ENCODE measurements at places on chromosomes 4 and X.

DNA sequence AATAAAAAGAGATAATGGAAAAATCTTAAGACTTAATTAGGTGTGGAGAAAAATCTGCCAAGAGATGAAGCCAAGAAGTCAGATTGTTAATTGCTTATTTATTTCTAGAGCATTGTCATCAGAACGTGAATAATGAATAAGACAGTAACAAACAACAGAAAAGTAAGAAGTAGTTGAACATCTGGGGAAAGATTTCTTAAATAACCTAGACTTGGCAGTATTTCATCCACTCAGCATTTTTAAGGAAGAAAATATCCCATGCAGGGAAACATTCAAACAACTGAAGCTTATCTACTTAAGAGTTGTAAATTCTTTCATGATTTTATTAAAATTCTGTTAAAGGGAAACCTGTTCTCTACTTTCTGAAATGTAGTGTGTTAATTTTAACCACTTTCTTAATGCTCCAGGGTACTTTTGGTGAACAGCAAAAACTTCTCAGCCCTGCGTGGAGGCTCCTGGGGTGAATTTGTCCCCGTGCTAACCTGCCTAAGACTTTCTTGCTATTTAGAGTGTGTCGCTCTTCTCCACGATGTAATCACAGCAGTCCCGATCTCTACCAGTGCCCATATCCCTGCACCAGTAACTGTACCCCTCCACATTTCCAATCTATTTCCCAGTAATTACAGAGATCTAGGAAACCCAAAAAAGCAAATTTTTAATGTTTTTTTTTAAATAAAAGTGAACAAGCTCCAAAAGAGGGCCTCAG is 124.6 kb downstream of the CORIN start:
- no peak for DNase-seq

DNA sequence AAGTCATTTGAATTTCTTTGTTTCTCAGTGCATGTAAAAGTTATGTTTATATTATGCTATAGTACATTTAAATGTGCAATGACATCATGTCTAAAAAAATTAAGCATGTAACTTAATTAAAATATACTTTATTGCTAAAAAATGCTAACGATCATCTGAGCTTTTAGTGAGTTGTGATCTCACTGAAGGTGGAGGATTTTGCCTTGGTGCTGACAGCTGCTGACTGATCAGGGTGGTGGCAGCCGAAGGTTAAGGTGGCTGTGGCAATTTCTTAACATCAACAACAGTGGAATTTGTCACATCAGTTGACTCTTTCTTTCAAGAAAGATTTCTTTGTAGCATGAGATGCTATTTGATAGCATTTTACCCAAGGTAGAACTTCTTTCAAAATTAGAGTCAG is 6.6 kb downstream of the ANAPC4 start:
- DNase-seq = no peak

DNA sequence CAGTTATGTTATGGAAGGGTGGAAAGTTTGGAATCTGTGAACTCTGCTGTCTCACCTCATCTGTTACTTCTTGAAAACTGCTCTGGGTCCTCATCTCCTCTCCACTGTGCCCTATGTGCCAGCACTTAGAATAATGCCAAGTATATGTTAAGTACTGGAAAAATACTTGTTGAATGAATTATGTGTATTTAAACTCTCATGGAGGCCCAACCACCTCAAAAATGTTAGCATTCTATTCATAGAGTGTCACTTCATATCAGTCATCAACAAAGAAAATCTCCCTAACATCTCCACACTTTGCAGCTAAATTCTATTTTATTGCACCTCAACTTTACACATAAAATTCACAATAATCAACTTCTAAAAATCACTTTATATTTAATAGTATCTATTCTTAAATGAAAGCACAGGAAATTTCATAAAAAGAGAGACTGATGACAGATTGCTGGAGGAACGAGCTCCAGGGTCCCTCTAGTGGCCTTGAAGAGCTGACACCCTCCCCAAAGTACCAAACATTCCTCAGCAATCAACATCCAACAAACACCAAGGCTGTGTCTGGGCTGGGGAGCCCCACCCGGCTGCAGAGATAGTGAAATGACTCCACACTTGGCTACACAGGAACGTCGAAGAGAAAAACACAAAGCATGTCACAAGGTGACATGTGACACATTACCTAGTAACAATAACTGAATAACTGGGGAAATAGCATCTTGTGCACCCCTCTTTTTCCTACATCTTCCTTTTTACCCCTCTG is 45.8 kb downstream of the SLC39A8 start:
- peak; percentile 67 for DNase-seq

DNA sequence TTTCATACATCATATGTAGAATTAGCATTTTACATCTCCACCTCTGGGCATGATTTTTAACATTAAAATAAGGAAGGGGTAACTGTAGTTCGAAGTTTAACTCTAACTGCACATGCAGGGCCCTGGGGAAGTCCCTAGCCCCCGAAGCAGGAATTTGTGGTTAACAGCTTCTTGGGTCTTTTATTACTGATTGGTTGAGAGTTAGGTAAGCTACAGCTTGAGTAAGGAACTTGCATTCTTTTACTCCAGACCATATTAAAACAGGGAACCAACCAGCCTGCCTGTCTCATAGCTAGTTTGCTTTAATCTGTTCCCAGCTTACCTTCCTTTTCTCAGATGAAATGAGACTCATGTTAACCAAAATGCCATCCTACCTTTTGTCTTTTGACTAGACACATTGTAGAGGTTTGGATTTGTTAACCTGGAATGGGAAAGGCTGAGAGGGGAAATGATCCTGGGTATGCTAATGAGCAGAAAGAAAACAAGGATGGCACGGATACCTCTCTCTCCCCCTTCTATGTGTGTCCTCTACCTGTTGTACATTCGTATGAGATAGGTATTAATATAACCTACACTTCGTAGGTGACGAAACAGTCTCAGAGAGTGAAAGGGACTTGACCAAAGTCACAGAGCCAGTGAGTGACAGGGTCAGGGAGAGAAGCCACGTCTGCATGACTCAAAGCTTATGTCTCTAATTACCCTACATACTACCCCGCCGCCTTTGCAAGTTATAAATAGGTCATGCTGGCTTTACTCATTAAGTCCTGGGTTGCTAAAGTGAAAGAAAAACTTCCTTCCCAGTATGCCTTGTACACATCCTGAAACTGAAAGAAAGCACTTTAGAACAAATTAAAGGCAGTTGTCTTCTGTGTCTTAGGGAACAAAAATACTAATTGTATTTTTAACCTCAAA is 119.5 kb upstream of the AFF2 start:
- DNase-seq = peak; percentile 58

- no peak for DNase-seq
Observed at GRCh38 chrX:41303013-41303412, 30.9 kb upstream of the DDX3X start.

DNA sequence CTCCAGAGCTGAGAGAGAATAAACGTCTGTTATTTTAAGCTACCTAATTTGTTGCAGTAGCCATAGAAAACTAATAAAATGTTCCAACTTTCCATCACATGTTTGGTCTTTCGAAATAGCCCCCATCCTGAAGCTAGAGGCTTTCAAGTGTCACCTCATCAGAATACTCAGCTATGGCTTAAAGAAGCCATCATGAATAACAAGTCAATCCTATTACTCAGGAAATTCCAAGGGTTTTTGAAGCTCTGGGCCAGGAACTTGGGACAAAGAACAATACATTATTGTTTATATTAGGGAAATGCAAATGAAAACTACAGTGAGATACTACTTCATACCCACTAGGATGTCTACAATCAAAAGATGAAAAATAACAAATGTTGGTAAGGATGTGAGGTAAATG is 42.2 kb downstream of the TBCK start:
- DNase-seq = peak; percentile 54

DNA sequence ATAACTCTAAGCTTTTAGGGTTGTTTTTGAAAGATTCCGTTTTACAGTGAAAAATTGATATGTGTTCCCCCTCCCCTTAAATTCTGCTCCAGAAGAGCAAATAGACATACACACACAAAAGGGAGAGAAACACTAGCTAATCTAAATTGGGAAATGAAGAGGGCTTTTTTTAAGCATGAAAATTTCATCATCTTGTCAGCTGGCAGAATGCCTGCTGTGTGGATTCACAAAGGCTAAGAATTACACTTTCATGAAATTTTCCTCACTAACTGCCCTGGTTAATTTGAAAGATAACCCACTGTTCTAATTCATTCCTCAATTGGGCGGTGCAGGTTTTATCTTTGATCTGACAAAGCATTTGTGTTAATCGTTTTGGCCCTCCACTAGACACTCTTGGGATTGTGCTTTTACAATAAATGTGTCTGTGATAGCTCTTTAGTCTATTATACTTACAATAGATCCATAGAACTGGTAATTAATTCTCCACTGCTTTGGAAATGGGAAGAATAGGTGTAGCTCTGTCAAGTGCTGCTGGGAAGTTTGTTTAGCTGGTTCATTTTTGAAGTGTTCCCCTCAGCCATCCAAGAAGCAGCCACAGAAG is 152.9 kb downstream of the POLA1 start:
- DNase-seq = peak; percentile 38

DNA sequence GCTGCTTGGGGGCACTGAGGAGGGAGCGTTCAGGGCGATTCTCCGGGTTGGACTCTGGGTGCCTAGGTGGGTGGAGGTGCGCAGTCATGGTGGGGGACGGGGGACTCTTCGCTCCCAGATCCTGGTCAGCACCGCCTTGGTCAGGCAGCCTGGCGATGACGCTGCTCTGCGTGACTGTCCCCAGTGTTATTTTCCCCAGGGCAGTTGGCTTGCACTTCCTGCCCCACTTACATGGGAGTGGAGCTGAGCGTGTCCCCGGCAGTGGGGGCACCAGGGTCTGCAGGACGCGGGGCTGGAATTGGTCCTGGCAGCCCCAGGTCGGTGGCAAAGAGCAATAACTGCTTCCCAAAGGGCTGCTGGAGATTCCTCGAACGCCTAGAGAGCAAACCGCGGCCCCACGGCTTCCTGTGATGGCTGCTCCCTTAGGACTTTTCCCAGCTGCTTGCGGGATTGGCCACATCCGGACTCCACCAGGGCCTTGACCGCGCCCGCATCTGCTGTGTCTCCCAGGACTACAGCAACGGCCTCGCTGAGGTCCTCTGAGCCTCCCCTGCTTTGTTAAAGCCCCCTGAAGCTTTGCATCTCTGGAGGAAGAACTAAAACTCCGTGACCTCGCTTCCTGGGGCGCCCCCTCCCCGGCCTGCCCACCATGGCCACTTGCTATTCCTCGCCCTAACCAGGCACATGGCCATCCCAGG is 35.3 kb upstream of the GPR78 start:
- peak; percentile 78 for DNase-seq

GRCh38 chrX:18542131-18542530 is 116.7 kb downstream of the CDKL5 start:
- DNase-seq = no peak

- no peak for DNase-seq
Observed at GRCh38 chrX:57905141-57905540, 5.1 kb downstream of the ZXDA start.

DNA sequence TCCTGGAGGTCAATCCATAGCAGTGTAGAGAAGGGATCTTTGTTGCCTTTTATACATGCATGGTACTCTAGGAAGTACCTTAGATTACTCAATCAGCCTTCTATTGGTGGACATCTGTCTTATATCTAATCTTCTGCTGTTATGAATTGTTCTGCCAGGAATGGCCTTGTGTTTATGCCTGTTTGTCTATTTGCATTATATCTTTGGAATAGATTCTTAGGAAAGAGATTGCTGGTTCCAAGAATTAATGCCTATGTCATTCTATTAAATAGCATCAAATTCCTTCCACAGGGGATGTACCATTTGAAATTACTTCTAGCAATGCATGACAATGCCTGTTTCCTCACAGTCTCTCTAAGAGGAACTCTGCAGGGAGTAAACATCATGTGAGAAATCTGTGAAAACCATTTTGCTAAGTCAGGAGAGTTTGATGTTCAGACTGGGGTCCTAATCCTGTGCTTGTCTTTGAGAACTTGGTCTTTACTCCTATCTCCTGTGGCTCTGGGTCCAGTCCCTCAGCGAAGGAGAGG is 42.5 kb downstream of the BEX3 start:
- DNase-seq = no peak

GRCh38 chrX:110852180-110852579 is 56.6 kb upstream of the CHRDL1 start:
- peak; percentile 1 for DNase-seq

DNA sequence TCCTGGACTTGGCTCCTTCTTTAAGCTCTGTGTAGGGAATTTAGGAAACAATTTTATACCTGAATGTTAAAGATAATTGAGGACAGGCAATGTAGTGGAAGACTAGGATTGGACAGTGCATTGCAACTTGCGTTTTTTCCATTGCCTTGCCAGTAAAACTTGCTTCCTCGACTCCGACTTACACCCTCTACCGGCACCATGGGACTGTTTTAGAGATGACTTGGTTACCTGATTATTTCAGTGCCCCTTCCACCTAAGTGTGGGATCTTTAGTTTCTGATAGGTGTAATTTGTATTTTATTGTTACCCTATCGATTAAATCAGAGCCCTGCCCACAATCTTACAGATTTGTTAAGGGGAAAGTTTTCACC is 1.2 kb downstream of the PRPS1 start:
- peak; percentile 32 for DNase-seq

- peak; percentile 77 for DNase-seq
Observed at GRCh38 chr4:48315728-48316630, 25.4 kb upstream of the SLAIN2 start.

- peak; percentile 78 for DNase-seq
Observed at GRCh38 chrX:153947009-153947769, 2.7 kb upstream of the RENBP start.

GRCh38 chr4:37685823-37686372 is 278 bp downstream of the RELL1 start:
- DNase-seq = peak; percentile 45

DNA sequence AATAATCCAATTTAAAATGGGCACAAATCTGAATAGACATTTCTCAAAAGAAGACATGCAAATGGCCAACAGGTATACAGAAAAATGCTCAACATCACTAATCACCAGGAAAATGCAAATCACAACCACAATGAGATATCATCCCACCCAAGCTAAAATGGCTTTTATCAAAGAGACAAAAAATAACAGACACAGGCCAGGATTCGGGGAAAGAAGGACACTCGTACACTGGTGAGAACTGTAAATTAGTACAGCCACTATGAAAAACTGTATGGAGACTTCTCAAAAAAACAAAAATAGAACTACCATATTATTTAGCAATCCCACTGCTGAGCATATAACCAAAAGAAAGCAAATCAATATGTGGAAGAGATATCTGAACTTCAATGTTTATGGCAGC is 8.5 kb downstream of the SPP1 start:
- no peak for DNase-seq

- no peak for DNase-seq
Observed at GRCh38 chr4:2417765-2418649, at the start of gene ZFYVE28. Gene ZFYVE28 (minus strand): TSS chr4:2418645. CDS start chr4:2418323, 322 bp downstream.
